Epithelial cell of proximal tubule (primary cell): ENCODE measurements at places on chromosomes 2 and 18. TPM values are rescaled to one million over a fixed set of nuclear protein-coding genes. Genes with fewer than 3 reads are reported as not detected.

DNA sequence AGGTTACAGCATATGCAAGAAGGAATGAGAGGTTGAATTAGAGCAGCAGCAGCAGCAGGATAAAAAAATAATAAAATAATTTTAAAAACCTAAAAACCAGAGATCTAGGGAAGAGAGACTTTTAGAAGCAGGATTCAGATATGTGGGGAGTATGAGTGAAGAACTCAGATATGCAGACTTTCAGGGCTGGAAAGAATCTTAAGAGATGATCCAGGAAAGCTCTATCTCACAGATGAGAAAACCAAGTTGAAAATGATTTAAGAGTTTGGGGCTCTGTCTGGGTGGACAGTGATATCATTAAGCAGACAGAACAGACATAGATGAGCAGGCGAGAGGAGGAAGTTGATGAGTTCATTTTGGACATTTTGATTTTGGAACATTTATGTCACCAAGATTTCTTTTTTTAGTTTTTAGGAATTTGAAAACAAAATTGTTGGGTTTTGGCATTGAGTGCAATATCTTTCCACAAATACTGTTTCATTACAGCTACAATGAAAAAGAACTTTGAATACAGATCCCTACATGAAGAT lies 31.8 kb downstream of the BCL2 start:
- DNase-seq = no peak

- no peak for DNase-seq
Measured at GRCh38 chr2:238963161-238963970, 115.5 kb downstream of the TWIST2 start.

DNA sequence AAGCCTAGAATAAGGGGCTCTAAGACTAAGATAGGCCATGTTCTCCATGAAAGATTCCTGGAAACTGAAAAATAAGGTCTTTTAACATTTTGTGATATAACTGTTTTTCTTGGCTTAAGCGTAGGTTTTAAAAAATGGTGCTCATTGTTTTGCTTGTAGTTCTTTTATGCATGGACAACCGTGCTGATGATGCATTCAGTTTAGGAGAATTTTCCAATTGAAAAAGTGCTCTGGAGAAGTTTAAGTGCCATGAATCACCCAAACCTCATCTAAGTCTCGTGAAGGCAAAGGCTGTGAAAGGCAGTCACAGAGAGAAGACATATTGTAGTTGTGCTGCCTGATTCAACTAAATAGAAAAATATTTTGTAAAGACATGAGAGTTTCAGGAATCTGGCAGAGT lies 111.8 kb upstream of the GAREM1 start:
- DNase-seq = peak; percentile 83

DNA sequence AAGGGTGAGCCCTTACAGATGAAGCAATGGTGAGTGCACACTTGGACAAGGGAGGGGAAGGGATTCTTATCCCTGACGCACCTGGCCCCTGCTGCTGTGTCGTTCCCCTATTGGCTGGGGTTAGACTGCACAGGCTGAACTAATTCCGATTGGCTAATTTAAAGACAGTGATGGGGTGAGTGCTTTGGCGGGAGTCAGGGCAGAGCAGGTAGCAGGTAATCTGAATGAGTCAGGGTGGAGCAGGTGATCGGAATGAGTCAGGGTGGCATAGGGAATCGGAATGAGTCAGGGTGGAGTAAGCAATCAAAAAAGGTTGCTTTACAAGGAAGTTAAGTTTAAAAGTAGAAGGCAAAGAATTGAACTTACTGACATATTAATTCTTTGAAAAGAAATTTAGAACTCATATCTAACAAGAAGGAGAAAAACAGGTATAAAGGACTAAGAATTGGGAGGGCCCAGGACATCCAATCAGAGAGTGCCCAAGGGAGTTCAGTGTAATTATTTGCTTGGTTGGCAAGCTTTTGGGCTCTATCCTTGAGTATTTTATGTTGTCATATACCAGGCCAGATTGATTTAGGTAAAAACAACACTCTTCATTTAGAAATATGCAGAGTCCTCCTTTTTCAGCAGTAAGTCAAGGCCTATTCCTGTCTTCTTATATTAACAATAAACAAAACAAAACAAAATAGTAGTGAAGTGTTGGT lies 52.3 kb upstream of the RALBP1 start:
- no peak for DNase-seq

DNA sequence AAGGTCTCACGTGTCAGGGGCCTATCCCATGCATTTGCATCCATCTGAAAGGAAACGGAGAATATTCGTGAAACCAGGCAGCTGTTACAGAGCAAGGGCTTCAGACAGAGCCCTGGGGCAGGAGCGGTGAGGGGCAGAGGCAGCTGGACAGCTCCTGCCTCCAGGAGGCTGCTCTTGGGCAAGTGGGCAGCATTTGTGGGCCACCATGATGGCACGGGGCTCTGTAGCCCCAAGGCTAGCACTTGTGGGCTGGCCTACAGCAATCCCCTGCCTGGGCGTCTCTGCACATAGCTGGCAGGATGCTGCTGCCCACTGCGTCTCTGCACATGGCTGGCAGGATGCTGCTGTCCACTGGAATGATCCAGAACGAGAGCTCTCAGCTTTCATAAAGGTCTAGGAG lies 52.8 kb upstream of the PTMA start:
- no peak for DNase-seq

Gene IL36RN
- total RNA-seq = not detected in 2 replicates

Gene TMEM178A
- total RNA-seq = 2.8 and 2.9 TPM in 2 replicates
